ENCODE measurements at places on chromosomes 7 and 10.

DNA sequence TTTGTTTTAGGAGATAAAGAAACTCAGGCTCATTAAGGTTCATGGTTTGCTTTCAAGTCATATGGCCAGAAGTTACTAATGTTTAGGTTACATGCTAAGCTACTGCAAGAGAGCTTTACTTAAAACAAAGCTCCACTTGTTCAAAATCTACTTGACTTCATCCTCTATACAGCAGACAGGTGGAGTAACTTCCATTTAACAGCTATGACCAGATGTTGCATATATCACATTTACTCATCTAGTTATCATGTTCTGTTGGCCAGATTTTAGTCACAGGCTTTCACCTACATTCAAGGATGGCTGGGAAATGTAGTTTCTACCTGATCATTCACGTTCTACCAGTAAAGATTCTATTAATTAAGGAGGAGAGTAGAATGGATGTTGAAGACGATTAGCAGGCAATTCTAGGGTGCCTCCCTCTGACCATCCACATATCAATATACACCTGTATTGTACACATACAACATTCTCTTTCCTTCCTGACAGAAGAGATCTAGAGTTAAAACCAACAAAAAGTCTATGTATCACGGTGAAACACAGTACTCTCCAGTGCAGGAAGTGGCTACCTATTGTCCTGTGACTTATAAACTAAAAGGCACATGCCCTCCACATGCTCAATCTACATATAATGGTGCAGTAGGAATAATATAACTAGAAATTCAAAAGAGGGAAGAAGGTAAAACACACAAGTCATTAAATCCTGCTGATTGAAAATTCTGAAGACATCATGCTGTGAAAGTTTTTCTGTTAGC is 488.0 kb downstream of the MDFIC start:
- DNase-seq, result no peak

- DNase-seq, result no peak
Measured at GRCh38 chr10:103926722-103927319, 8.8 kb upstream of the STN1 start.

GRCh38 chr10:84306751-84307384 is 21.5 kb upstream of the CCSER2 start:
- no peak for DNase-seq

DNA sequence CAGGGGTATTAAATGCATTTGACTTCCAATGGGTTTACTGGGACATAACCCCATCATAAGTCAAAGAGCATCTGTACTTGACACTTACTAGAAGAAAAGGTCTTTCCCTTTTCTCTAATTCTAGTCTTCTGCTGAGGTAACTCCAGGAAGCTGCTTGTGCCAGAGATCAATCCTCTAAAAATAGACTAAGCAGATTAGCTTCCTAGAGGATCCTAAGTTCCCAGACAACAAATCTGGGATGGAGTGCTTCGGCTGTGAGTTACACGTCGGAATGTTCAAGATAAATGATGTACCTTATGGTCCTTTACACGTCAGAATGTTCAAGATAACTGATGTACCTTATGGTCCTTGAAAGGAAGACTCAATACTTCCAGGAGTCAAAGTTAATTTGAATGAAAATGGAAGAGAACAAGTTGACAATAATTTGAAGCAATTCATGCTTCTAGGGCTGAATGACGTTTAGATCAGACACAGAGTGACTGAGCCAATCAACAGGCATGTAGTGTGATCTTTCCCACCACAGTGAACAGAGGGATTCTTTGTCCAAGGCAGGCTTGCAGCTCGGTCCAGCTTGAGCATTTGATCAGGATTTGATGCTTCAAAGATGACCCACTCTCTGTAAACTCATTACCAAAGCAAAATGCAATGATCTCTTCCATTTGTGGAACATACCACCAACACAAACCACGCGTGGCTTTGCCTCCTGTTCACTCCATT is 63.8 kb downstream of the SLC37A3 start:
- DNase-seq, result no peak

GRCh38 chr7:77897004-77897547 is 98.5 kb downstream of the PHTF2 start:
- DNase-seq, result no peak

DNA sequence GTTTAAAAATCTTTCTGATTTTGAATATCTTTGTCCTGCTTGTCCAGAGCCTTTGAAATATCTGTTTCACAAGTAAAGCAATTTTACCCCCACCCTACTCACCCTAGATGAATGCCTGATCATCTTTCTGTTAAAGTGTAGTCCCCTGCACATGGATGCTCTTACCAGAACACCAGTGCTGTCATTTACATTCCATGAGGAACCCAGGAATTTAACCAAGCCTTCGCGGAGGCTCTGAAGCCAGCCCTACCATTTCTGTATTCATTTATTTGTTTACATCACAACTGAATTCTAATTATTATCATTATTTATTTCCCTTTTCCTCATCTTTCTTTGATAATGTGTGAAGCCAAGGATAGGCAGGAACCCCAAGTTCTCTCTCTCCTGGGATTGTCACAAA is 167.8 kb upstream of the MYO3A start:
- no peak for DNase-seq

GRCh38 chr10:91864099-91864498 is 45.2 kb downstream of the FGFBP3 start:
- DNase-seq, result no peak

- DNase-seq, result no peak
Measured at GRCh38 chr7:52247518-52247917, 787.9 kb upstream of the POM121L12 start.

GRCh38 chr10:66799474-66799873 is 126.4 kb upstream of the LRRTM3 start:
- DNase-seq, result no peak

DNA sequence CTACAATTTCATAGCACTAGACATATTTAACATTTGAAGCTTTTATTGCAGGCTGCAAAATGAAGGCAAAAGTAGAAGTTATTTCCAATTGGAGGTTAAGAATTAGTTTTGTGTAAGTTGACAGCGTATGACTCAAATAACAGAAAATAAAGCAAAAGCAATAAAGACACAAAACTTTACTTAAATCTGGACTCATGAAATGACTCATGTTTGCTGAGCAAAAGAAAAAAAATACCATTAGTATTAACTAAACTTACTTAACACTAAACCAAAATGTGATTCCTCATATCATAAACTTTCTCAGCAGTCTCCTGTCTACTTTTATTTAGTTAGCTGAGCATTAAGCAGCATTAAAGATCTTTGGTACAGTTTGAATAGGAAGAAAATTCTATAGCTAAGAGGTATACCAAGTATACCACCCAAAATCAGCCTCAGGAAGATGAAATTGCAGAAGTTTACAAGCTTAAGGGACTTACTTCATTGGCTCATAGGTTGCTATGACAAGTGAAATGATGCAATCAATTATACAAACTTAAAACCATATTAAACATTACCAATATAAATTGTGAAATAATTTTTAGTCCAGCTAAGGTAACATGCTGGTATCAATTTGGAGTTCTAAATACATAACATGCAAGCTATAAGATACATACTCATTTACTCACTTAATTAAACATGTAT is 1131.4 kb downstream of the XPNPEP1 start:
- no peak for DNase-seq

DNA sequence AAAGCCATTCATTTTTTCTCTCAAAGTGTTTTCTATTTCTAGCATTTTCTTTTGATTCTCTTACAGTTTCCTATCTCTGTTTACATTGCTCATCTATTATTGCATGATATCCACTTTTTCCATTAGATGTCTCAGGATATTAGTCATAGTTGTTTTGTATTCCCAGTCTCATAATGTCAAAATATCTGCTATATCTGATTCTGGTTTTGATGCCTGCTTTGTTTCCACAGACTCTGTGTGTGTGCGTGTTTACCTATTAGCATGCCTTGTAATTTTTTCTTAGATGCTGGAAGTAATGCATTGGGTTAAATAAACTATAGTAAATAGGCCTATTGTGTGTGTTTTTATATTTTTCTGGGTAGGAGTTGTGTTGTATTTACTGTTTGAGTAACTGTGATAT is 1126.3 kb downstream of the SORCS1 start:
- DNase-seq, result no peak

DNA sequence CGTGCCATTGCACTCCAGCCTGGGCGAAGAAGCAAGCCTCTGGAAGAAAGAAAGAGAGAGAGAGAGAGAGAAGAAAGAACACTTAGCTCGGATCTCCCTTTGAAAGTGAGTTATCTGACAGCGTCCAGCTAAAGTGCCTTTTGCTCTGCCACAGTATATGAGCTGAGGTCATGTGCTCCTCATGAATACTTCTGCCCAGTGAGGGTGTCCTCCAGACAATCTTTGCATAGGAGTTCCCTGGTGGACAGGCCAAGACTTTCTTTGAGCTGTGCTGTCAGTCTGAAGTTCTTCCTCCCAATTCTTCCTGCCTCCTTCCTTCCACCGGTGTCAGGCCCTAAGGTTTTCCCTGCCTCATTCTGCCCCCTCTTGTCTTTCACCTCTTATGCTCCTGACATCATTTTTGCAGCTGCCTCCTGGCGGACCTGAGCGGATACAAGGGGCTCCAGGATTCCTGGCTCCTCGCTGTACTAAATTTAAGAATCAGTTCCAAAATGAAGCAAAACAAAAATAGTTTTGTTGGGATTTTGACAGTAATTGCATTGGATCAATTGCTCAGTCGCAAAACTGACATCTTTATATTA is 31.9 kb downstream of the XRCC2 start:
- DNase-seq, result no peak

DNA sequence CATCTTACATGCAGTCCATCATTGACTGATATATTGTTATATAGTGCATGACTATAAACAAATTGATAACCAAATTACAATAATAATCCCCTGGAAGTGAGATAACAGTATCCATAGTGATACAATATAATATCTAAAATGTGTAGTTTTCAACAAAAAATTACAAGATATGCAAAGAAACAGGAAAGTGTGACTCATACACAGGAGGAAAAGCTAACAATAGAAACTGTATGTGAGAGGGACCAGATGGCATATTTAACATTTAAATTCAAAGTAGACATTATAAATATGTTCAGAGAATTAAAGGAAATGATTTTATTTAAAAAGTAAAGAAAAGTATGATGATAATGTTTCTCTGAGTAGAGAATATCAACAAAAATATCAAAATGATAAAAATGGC is 8.0 kb downstream of the OR9A2 start:
- DNase-seq, result no peak

- DNase-seq, result no peak
Measured at GRCh38 chr7:130309986-130310385, 17.0 kb downstream of the CPA4 start.

All from stimulated activated CD8-positive, alpha-beta memory T cell treated with anti-CD3 and anti-CD28 coated beads, Interleukin-4, amount 100 ng/mL, for 1 hour (primary cell).